ENCODE measurements at places on chromosomes 16 and 17. TPM values are rescaled to one million over a fixed set of nuclear protein-coding genes. Genes with fewer than 3 reads are reported as not detected.

Gene RSAD1
- 29.2 TPM for polyA plus RNA-seq

DNA sequence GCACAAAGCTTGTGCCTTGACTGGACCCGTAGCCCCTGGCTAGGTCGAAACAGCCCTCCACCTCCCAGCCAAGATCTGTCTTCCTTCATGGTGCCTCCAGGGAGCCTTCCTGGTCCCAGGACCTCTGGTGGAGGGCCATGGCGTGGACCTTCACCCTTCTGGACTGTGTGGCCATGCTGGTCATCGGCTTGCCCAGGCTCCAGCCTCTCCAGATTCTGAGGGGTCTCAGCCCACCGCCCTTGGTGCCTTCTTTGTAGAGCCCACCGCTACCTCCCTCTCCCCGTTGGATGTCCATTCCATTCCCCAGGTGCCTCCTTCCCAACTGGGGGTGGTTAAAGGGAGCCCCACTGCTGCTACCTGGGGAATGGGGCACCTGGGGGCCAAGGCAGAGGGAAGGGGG lies 3.5 kb downstream of the CTRL start:
- no peak for DNase-seq

Gene PMFBP1
- 0.84 TPM for polyA plus RNA-seq

Gene SMIM5
- 3.6 TPM for polyA plus RNA-seq

DNA sequence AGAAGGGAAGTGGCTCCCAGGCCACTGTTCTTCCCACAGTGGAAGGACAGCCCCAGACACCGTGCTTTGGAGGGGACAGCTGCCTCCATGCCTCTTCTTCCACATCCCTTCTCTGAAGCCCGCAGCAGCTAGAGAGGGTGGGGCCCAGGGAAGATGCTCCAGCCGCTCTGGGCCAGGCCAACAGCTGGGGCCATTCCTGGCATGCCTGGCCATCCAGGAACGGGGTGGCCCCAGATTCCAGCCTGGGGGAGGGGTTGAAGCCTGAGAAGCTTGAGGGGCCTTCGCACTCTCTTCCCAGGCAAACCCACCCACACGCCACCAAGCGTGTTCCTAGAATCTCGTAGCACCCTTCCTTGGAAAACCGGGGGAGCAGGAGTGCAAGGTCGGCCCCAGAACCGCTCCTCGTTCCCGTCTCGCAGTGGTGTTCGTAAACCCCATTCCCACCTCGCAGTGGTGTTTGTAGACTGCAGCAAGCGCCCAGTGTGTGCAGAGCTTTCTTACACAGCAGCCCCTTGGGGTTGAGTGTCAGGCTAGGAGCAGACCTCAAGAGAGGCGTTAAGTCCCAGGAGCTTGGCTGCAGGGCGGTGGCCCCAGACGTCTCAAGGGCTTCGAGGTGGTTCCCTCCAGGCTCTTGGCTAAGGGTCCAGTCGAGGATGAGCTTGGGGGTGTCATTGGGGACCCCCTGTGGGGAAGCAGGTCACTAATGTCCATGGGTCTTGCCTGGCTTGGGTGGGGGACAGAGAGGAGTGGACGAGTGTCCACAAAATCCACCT lies 2.7 kb downstream of the CDH15 start:
- no peak for DNase-seq

Gene ICAM2
- 38.3 TPM for polyA plus RNA-seq

Gene SDR42E1
- 1.3 TPM for polyA plus RNA-seq

Gene PRSS33
- polyA plus RNA-seq = not detected

Gene KRTAP2-2
- not detected for polyA plus RNA-seq

Gene WNT9B
- 0.48 TPM for polyA plus RNA-seq

Gene PIK3R5
- polyA plus RNA-seq = 4.6 TPM

DNA sequence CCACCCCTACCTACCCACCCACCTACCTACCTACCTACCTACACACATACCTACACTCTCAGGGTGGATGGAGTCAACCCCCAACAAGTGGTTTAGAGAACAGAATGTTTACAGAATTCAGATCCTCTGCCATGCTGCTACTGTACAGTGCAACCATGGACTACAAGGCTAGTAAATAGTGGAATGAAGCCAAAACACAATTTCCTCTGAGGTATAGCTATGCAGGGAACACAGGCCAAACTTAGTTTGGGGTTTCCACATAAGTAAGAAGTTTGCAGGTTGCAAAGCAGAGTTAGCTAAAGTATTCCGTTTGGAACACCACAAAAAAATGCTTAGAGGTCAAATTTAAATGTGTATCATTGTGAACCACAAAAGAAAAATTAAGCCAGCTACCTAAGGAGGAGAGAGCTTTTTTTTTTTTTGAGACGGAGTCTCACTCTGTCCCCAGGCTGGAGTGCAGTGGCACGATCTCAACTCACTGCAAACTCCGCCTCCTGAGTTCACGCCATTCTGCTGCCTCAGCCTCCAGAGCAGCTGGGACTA lies 2.7 kb upstream of the AP1G1 start:
- DNase-seq = no peak

- DNase-seq = no peak
These were observed 65.9 kb downstream of the TUBD1 start for GRCh38 chr17:59826706-59827453.

Gene PRSS36
- 2.6 TPM for polyA plus RNA-seq

DNA sequence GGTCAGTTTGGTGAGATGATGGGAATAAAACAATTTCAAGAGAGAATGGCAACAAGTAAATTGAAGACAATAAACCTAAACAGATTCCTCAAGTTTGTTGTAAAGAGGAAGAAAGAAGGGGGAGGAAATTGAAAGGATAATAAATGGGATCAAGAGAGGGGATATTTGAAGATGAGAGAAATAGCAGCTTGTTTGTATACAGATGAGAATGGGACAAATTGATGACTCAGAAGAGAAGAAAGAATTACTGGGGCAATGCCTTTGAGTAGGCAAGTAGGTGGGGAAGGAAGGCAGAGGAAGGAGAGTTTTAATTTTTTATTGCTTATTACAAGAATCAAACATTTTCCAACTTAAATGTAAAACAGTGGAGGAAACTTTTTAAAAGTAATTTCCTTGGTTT lies 98.3 kb downstream of the CHD9 start:
- no peak for DNase-seq

DNA sequence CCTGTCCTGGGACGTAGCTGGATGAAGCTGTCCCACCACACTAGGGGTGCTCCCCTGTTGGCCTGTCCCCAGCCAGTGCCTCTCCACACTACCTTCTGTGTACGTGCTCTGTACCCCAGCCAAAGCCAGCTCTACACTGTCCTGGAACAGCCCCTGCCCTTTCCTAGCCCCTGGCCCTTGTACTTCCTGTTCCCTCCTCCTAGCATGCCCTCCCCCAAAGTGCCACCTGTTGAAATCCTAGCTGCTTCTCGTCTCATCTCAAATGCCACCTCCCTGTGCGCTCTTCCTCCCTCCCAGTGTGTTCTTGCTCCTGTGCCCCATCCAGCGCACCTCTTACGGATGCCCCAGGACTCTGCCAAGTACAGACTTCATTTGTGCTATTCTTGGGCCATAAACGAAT lies 33.5 kb downstream of the IRX3 start:
- no peak for DNase-seq

GRCh38 chr17:79800325-79801155 lies 3.7 kb upstream of the CBX8 start:
- DNase-seq = no peak

GRCh38 chr16:11203111-11203623 lies 52.8 kb downstream of the SOCS1 start:
- DNase-seq = no peak

- DNase-seq = no peak
These were observed 28.9 kb downstream of the DCUN1D3 start for GRCh38 chr16:20871258-20871657.

Gene KRT39
- not detected for polyA plus RNA-seq

DNA sequence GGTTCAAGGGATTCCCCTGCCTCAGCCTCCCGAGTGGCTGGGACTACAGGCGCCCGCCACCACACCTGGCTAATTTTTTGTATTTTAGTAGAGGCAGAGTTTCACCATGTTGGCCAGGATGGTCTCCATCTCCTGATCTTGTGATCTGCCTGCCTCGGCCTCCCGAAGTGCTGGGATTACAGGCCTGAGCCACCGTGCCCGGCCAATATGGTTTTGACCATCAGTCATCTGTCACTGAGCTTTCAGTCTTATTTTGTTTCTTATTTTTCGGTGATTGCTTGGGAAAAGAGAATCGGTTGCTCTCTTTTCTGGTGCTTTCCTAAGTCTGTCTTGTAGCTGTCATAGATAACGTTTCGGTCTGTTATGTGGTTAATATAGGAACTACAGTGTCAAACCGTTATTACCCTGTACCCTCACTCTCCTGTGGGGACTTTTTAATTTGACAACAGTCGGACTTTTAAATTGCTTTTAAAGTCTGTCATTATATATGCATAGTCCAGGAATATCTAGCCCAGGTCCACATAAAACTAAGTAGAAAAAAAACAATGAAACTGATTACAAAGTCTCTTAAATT lies 453.4 kb downstream of the KCNJ18 start:
- DNase-seq = no peak

GRCh38 chr17:74746922-74747321 lies 1.5 kb upstream of the NHERF1 start:
- no peak for DNase-seq

DNA sequence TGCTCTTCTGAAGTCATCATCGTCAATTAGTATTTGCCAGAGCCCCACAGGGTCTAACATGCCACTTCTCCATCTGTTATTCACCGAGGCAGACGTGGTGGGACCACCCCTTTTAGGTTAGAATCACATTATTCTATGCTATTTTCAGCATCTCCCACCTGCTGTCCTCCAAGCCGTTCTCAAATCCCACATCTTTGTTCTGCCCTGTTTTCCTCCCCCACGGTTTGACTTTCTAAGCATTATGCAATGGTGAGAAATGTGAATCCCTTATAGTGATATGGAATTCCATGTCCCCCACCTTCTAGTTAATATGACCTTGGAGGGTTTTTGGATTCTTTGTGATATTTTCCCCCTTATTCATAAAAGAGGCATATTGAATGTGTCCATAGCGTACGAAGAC lies 634.1 kb upstream of the RBFOX1 start:
- DNase-seq = no peak

- no peak for DNase-seq
These were observed 650.9 kb downstream of the TOX3 start for GRCh38 chr16:51896013-51896412.

DNA sequence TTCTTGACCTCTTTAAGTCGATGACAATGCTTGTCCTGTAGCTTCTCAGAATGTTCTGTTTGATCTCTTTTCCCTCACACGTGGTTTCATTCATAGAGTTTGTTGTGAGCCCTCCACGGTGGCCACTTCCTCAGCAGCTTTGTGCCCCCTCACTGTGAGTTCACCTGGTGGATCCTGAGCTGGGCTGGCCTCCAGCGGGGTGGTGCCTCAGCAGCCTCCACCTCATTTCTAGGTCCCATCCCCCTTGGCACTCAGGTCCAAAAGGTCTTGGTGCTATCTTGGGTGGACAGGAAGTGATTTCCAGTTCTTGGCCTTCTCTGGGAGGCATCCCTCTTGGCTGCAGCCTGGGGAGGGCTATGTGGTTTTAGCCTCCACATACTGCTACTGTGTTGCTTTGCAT lies 203.2 kb upstream of the WSCD1 start:
- DNase-seq = no peak

DNA sequence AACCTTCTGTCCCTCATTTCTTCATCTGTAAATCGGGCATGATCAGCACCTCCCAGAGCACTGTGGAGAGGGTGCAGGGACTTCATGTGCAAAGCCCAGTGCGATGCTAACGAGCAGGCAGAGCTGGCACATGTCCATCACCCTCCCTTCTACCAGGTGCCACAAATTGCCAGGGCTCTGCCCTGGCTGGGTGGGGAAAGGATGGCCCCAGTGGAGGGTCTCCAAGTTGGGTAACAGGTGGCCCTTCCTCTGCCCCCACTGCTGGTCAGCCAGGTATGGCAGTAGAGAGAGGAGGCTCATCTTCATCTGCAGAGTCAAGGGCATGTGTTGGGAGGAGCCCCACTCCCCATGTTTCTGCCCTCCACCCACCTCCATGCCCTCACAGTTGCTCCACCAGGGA lies 61.5 kb upstream of the CDH5 start:
- DNase-seq = no peak
